Stimulated activated CD4-positive, alpha-beta T cell treated with anti-CD3 and anti-CD28 coated beads, TNF-alpha, amount 100 ng/mL, for 1 hour (primary cell): ENCODE measurements at places on chromosomes 16 and 17.
A peak's percentile ranks its signal among the peaks of the same experiment; 100 is the strongest.

- DNase-seq = no peak
Measured at GRCh38 chr16:17835118-17835876, 364.5 kb upstream of the XYLT1 start.

DNA sequence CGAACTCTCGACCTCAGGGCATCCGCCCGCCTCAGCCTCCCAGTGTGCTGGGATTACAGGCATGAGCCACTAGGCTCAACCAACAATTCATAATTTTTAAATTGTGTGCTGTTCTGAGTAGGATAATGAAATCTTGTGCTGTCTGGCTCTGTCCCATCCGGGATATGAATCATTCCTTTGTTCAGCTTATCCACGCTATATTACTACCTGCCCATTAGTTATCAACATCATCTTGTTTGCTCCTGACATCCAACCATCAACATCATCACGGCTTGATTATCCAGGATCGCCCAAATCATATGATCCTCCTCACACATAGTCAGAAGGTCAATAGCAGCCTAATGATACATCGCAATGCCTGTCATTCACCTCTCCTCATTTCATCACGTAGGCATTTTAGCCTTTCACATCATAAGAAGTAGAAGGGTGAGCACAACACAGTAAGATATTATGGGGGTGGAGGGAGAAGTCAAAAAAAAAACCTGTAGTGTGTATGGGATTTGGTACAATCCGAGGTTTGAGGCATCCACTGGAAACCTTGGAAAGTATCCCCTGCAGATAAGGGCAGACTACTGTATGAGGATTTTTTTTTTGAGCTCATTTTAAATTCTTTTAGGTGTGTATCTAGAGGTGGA is 77.0 kb upstream of the SIAH1 start:
- DNase-seq = no peak

- no peak for DNase-seq
Measured at GRCh38 chr16:5416013-5416412, 318.4 kb upstream of the EEF2KMT start.

DNA sequence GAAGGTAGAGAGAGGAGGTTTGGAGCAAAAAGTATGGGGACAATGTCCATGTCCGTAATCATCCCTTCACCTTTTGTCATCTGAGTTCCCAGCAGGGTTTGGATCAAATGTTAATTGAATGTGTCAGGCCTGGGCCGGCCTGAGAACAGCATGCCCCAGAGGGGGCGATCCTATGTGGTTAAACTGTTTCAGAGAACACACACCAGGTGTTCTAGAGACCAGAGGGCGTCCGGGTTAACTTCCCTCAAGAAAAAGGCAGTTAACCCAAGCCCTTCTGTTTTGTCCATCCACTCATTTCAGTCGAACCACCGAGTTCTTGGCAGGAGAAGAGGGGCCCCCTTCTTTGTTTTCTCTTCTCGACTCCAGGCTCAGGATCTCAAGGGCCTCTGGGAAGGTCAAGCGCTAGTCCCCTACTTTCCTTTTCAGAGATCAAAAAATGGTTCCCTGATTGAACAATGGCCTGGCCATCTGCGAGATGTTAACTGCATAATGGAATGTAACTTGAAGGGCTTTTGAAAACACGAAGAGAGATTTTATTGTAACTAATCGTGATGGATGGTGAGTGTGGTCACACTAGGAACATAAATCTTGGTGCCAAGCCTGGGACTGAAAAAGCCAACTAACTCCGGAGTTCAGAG is 142.5 kb downstream of the IRX3 start:
- no peak for DNase-seq

DNA sequence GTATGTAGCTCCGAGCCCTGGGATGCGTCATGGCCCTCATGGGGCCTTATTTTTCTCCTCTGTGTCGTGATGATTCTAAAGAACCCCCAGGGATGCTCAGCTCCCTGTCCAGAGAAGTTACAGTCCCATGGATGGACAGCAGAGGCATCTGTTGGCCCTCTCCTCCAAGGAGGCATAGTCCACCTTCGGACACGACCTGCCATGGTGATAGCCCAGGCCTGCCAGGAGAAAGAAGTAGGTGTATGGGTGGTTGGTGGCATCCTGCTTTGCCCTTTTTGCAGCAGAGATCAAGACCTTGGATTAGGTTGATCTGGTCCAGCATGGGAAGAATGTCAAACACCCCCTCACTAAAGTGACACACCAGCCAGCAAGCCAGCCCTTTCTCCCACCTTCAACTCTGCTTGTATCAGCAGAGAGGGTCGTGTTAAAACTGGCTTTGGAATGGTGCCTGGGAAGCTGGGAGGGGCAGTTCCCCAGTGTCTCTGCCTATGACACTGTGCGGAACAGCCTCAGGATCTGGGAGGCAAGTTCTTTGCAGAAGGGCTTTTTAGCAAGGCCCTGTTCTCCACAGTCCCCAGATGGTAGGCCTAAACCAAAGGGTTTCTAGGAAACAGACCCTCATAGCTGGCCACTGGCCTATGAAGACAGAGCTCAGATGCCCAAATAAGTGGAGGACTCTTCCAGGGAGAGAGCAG is 259.9 kb upstream of the RPL38 start:
- DNase-seq = no peak

DNA sequence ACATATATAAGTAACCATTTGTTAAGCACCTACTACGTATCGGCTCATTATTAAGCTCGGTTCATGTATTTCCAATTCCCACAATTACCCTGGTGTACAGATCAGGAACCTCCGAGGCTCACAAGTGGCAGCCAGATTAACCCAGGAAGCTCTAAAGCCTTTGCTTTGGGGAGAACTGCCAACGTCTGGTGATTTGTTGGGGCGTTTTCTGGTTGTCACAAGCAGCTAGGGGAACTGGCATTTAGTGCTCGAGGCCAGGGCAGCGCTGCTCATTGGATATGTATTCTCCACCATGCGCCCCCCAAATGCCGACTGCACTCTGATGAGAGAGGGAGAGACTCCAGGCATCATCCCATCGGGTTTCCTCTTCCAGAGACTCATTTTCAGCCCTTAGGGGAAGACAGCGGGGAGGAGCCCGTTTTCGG is 541 bp downstream of the ZNF18 start:
- no peak for DNase-seq

DNA sequence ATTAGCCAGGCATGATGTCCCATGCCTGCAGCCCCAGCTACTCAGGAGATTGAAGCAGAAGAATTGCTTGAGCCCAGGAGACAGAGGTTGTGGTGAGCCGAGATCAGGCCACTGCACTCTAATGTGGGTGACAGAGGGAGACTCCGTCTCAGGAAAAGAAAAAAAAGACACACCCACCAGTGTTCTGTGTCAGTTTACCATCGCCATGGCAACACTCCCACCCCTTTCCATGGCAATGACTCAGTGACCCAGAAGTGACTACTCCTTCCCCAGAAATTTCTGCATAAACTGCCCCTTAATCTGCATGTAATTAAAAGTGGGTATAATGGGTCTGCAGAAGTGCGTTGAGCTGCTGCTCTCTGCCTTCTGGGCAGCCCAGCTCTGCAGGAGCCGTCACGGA is 4.0 kb upstream of the ZC3H18 start:
- no peak for DNase-seq

DNA sequence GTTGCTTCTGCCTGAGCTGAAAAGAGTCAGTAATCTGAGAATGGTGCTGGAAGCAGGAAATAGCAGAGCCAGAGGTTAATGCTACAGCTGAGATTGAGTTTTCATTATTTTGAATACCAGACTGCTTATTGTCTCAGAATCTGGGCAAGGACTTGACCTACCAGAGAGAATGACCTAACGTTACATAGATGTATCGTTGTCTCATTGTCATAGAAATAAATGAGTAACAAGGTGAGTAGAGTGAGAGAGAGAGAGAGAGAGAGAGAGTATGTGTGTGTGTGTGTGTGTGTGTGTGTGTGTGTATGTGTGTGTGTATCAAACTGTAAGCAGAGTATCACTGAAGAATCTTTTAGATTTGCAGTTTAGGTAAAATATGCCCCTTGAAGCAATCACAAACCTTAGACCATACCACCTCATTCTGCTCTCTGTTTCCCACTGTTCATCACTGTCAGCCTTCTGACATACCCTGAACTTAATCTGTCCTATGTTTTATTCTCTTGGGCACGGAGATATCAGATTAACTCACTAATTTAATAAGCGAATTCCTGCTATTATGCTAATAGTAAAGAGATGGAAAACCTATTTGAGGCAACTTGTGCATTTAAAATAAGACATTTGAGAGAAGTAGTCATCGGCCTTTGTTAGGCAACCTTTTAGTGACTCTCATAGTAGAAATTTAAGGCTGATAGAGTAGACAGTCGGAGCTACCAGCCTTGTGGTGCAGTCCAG is 87.8 kb downstream of the CYB561 start:
- no peak for DNase-seq

- DNase-seq = no peak
Measured at GRCh38 chr17:74964246-74964761, 8.3 kb downstream of the HID1 start.

DNA sequence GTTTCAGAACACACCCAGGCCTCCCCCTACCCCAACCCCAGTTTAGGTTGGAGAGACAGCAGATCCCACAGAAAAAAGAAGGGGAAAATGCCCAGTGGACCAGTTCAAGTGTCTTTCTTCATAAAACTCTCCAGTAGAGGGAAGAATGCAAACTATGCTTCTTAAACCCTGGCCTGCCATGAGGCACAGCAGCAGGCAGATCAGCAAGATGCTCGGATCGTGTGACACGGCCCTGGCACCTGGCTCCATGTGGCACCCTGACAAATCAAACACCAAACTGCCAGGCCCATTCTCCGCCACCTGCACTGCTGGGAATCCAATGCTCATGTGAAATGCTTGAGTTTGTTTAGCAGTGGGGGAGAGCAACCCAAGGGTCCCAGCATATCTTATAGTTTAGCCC is 166.8 kb downstream of the SOX9 start:
- no peak for DNase-seq

GRCh38 chr17:40777971-40778370 is 4.4 kb downstream of the KRT27 start:
- no peak for DNase-seq

- DNase-seq = peak; percentile 63
Measured at GRCh38 chr17:80991645-80992076, at the start of gene CHMP6. TSS of gene CHMP6 (plus strand) at chr17:80991841. CDS start at chr17:80991919, 78 bp downstream.

DNA sequence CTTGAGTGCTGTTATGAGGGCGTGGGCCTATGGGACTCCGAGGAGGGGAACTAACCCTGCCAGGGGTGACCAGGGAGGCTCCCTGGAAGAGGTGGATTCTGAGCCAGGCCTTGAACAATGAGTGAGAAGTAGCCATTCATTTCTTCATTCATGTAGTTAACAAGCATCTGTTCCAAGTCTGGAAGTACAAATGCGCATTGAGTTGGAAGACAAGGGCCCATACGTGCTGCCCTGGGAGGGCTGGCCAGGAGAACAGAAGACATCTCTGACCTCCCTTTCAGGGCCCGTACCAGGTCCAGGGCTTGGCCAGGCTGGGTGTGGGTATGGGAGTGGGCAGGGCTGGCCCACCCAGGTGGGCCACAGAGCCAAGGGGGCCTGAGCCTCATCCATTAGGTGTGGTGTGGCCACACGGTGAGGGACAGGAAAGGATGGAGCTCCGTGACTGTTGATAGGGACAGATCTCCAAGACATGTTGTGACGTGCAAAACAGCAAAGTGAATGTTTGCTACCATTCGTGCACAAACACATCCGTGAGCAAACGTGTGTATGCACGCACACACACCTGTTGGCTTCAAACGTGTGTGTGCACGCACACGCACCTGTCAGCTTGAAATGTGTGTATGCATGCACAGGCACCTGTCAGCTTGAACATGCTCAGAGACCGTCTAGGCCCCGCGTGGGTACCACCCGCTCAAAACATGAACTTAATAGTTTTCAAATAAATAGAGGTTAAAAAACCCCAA is 46.8 kb downstream of the ZDHHC7 start:
- no peak for DNase-seq

- no peak for DNase-seq
Measured at GRCh38 chr17:3738562-3739295, 15.0 kb downstream of the HASPIN start.

GRCh38 chr17:80529104-80529903 is 15.3 kb upstream of the RPTOR start:
- DNase-seq = no peak

DNA sequence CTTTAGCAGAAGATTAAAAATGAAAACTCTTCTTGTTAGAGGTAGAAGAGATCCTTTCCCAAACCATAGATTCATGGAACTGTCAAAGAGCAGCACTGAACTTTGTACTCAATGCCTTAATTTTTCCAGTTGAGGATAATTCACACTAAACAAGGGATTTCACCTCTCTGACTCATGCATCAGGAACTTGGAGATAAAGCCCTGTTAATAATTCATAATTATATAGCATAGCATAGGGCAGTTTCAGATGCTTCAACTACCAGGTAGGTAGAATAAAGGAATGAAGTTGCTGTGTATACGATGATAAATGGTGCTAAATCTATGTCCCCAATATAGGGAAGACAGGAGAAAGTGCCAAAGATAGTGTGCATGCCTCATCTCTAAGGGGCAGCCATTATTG is 450.4 kb downstream of the MAF start:
- DNase-seq = no peak

- DNase-seq = no peak
Measured at GRCh38 chr17:77839698-77840512, 118.6 kb upstream of the TNRC6C start.

GRCh38 chr17:8785547-8786413 is 13.4 kb downstream of the MFSD6L start:
- peak; percentile 55 for DNase-seq

DNA sequence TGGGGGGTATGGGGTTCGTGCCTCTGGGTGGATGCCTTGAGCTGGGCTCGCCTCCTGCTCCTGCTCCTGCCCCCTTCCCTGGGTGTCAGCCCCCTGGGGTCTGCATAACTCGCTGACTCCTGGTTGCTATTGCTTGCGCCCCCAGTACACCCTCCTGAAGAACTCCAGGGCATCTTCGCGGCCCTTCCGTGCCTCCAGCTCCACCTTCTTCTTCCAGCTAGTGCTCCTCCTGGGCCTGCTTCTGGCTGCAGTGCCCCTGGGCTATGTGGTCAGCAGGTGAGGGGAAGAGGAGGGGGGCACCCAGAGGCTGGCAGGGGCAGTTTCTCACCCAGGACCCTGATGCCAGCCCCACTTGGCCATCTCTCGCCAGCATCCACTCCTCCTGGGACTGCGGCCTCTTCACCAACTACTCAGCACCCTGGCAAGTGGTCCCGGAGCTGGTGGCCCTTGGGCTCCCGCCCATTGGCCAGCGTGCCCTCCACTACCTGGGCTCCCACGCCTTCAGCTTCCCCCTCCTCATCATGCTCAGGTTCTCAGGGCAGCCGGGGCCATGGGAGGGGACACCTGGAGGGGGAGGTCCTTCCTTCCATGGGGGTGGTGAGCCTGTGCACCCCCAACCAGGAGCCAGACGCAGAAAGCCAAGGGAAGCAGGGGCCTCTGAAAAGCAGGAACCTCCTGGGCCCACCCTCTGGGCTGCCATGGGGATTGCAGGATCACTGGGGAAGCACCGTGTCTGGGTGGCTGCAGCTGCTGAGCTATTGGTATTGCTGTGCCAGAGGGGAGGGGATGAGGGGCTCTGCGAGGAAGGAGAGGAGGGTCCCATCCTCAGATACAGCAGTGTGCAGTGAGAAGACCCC is 7.8 kb upstream of the C17orf99 start:
- DNase-seq = no peak

GRCh38 chr16:23949630-23950290 is 114.0 kb downstream of the PRKCB start:
- peak; percentile 27 for DNase-seq

GRCh38 chr17:61517843-61518606 is 65.8 kb downstream of the TBX4 start:
- no peak for DNase-seq

GRCh38 chr16:89308391-89309333 is 91.2 kb downstream of the ZNF778 start:
- DNase-seq = no peak
